Naive B cell (primary cell): ENCODE measurements at places on chromosomes 16 and 17. TPM values are rescaled to one million over a fixed set of nuclear protein-coding genes. Genes with fewer than 3 reads are reported as not detected.

- H3K4me1 ChIP-seq, result no peaks in the 10 kb centered on the region
- no peak overlapping the region for H3K27ac ChIP-seq
- H3K27me3 ChIP-seq, result no peaks in the 10 kb centered on the region
- no peak overlapping the region for H3K4me3 ChIP-seq
Measured at GRCh38 chr16:84485255-84486010, 19.0 kb downstream of the MEAK7 start.

GRCh38 chr17:601244-601925 lies 113.3 kb downstream of the VPS53 start:
- DNase-seq, result no peak
- H3K27ac ChIP-seq, result no peak overlapping the region
- H3K4me3 ChIP-seq, result no peak overlapping the region
- H3K36me3 ChIP-seq, result peaks cover 23% of the 10 kb centered on the region
- H3K27me3 ChIP-seq, result no peaks in the 10 kb centered on the region

GRCh38 chr16:17162560-17162959 lies 308.2 kb downstream of the XYLT1 start:
- peaks cover 56% of the 10 kb centered on the region for H3K4me1 ChIP-seq
- no peak for DNase-seq
- H3K27ac ChIP-seq, result no peak overlapping the region
- no peaks in the 10 kb centered on the region for H3K27me3 ChIP-seq
- peaks cover 24% of the 10 kb centered on the region for H3K36me3 ChIP-seq

DNA sequence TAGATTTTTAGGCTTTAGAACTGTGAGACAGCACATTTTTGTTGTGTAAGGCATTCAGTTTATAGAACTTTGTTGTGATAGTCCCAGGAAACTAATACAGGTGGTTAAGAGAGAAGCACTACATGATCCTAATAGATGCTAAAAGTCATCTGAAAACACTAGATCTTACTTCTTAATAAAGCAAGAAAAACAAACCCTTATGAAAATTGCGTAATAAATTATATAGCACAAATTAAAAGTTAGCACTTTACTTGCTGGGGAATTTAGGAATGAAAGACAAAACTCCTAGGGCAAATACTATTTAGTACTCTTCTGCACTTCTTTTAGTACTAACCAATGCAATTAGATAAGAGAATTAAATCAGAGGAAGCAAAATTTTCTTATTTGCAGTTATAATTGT lies 163.3 kb upstream of the SHISA6 start:
- peaks cover 7% of the 10 kb centered on the region for H3K27me3 ChIP-seq
- H3K4me1 ChIP-seq, result no peaks in the 10 kb centered on the region
- DNase-seq, result no peak

GRCh38 chr17:8223356-8224126 lies 13.2 kb upstream of the AURKB start:
- H3K36me3 ChIP-seq, result peaks cover 28% of the 10 kb centered on the region
- peak; percentile 55 for DNase-seq
- peak overlapping the region; percentile 93 for H3K4me3 ChIP-seq
- H3K4me1 ChIP-seq, result peaks cover 60% of the 10 kb centered on the region
- peak overlapping the region; percentile 100 for H3K27ac ChIP-seq

GRCh38 chr17:44585315-44585714 lies 28.0 kb downstream of the FZD2 start:
- H3K27ac ChIP-seq, result no peak overlapping the region
- DNase-seq, result no peak
- H3K4me3 ChIP-seq, result no peak overlapping the region
- H3K4me1 ChIP-seq, result no peaks in the 10 kb centered on the region
- H3K27me3 ChIP-seq, result peaks cover 12% of the 10 kb centered on the region
- no peaks in the 10 kb centered on the region for H3K36me3 ChIP-seq

GRCh38 chr16:11090232-11090631 lies 145.9 kb downstream of the CLEC16A start:
- no peak overlapping the region for H3K27ac ChIP-seq
- no peaks in the 10 kb centered on the region for H3K27me3 ChIP-seq

GRCh38 chr17:16215002-16215272 lies 397 bp downstream of the NCOR1 start:
- H3K4me1 ChIP-seq, result peaks cover 45% of the 10 kb centered on the region
- peak overlapping the region; percentile 96 for H3K4me3 ChIP-seq
- H3K27ac ChIP-seq, result peak overlapping the region; percentile 88
- H3K27me3 ChIP-seq, result no peaks in the 10 kb centered on the region
- no peak for DNase-seq

Gene PRAC1
- polyA plus RNA-seq, result not detected

Gene ZFP3
- 1.7 TPM for polyA plus RNA-seq

Gene PRKCB
- 241 TPM for polyA plus RNA-seq

Gene DLG4
- 0.08 TPM for polyA plus RNA-seq
